ENCODE measurements at places on chromosomes 3 and 15.
A peak's percentile ranks its signal among the peaks of the same experiment; 100 is the strongest.

- peaks cover 3% of the 10 kb centered on the region for H3K4me1 ChIP-seq
- no peaks in the 10 kb centered on the region for H3K36me3 ChIP-seq
- no peaks in the 10 kb centered on the region for H3K27me3 ChIP-seq
- DNase-seq, result no peak
These were observed 88.6 kb upstream of the COL6A5 start for GRCh38 chr3:130256821-130257340.

DNA sequence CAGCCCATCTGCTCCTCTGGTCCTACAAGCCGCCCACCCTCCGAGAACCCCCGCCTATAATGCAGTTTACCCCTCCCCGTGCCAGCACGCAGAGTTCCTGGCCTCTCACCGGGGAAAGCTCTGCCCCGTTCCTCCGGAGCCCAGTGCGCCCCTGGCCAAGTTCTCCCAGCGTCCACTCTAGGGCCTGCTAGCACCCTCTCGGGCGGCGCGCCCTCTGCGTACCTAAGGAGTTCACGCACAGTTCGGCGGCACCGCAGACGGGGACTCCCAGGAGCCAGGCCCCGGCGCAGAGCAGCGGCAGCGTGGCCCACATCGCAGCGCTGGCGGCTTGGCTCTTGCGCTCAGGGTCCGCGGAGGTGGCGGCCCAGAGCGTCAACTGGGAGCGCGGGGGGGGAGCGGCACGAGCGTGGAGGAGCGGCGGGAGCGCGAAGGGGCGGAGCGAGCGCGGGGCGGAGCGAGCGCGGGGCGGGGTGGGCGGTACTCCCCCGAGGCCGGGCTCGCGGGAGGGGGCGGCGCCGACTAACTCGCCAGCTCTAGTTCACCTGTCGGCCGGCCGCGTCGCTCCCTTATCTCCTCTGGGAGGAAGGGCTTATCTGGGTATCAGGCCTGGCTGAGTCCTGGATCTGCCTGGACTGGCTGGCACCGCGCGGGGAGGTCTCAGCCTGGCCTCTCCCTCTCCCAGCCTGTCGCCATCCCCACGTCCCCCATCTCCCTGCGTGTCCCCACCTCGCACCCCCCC lies at the start of gene CTSH:
Gene CTSH (minus strand): TSS at position 378 of the 739 bp plus-strand sequence. CDS start 65 bp downstream, at position 313.
- peak within 1 kb of the TSS; percentile 73 for H3K4me3 ChIP-seq
- peak within 1 kb of the TSS; percentile 80 for H3K27ac ChIP-seq
- peak; percentile 79 for DNase-seq

- H3K4me3 ChIP-seq, result no peak overlapping the region
- H3K36me3 ChIP-seq, result no peaks in the 10 kb centered on the region
- no peaks in the 10 kb centered on the region for H3K4me1 ChIP-seq
- no peaks in the 10 kb centered on the region for H3K27me3 ChIP-seq
- no peak for DNase-seq
These were observed 121.1 kb upstream of the NANOGP8 start for GRCh38 chr15:35206060-35206675.

GRCh38 chr3:183782576-183783276 lies 42.7 kb downstream of the MAP6D1 start:
- no peaks in the 10 kb centered on the region for H3K4me1 ChIP-seq
- no peaks in the 10 kb centered on the region for H3K27me3 ChIP-seq
- no peak for DNase-seq
- H3K36me3 ChIP-seq, result peaks cover 39% of the 10 kb centered on the region
- no peak overlapping the region for H3K27ac ChIP-seq
- no peak overlapping the region for H3K4me3 ChIP-seq

- peaks cover 46% of the 10 kb centered on the region for H3K27me3 ChIP-seq
- H3K36me3 ChIP-seq, result no peaks in the 10 kb centered on the region
- no peak overlapping the region for H3K4me3 ChIP-seq
- DNase-seq, result no peak
- H3K27ac ChIP-seq, result peak overlapping the region; percentile 26
These were observed 3.8 kb upstream of the KCNMB2 start for GRCh38 chr3:178532476-178532875.

DNA sequence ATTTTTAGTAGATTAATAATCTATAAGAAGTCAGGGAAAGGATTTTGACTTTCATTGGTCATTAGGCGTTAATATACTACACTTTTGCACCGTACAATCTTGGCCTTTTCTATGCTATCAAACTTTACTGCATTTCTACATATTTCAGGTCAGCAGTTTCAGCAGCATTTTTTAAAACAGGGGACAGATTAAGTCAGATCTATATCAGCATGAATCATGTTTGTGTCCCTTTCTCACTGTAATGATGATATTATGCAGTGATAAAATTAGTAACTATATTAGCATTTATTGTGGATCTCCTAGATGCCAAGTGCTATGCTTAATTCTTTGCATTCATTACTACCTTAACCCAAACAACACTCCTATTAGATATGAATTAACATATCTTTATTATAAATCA lies 20.3 kb upstream of the AADAC start:
- H3K27ac ChIP-seq, result no peak overlapping the region
- H3K27me3 ChIP-seq, result no peaks in the 10 kb centered on the region
- DNase-seq, result no peak
- H3K4me3 ChIP-seq, result no peak overlapping the region
- H3K36me3 ChIP-seq, result peaks cover 1% of the 10 kb centered on the region

DNA sequence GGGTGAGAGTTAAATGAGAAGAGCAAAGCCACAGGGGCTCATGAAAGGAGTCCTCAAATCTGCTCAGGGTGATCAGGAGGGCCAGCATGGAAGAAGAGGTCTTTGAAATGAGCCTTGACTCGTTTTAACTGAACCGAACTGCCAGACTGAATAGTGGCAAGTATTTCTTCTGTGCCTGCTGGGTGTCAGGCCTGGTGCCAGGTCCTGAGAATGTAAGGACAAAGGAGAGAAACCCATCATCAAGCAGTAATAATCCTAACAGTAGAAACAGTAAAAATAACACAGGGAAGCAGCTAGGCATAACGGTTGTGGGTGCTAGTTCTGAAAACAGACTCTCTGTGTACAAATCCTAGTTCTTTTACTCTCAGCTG lies 40.4 kb upstream of the SMAD3 start:
- H3K4me1 ChIP-seq, result peaks cover 2% of the 10 kb centered on the region
- no peak for DNase-seq
- H3K27me3 ChIP-seq, result peaks cover 10% of the 10 kb centered on the region

- no peak for DNase-seq
- no peaks in the 10 kb centered on the region for H3K27me3 ChIP-seq
- H3K36me3 ChIP-seq, result peaks cover 29% of the 10 kb centered on the region
- no peak overlapping the region for H3K4me3 ChIP-seq
- H3K27ac ChIP-seq, result no peak overlapping the region
These were observed 157.8 kb downstream of the GHSR start for GRCh38 chr3:172290457-172290856.

DNA sequence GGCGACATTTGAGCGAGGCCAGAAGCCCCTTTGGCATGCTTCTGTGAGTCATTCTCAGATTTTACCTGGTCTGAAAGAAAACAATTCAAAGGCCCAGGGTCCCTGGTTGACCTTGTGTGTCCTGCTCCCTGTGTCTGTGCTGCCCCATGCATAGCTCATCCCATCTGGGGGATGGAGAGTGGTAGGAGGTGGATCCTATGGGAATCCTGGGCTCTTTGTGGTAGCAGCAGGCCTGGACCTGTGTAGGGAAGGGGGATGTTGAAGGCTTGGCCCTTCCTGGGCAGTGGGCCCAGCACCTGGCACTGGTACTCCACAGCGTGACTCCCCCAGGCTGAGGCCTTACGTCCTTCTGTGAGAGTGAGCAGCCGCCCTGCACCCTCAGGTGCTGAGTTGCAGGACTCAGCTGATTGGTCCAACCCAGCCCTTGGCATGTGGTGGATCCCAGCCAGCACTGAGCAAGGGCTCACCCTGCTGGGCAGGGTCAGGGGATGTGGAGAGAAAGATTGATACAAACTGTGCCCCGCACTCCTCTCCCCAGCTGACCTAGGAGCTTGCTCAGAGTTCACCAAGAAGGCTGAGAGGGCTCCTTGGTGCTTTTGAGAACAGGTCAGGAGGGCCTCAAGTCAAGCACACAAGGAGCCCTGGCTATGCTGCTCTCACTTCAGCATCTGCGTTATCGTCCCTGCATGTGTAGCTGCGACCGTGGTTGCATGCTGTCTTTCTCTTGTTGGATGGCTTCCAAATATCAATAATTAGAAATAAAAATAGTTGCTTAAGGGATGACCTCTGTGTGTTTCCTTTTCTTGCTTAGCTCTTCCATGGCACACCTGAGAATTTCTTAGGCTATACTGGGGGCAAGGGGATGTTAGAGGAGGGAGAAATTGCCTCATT lies 21.4 kb upstream of the JMJD7 start:
- H3K4me3 ChIP-seq, result no peak overlapping the region
- DNase-seq, result no peak
- H3K27ac ChIP-seq, result peak overlapping the region; percentile 60
- H3K36me3 ChIP-seq, result no peaks in the 10 kb centered on the region
- H3K4me1 ChIP-seq, result no peaks in the 10 kb centered on the region
- no peaks in the 10 kb centered on the region for H3K27me3 ChIP-seq

DNA sequence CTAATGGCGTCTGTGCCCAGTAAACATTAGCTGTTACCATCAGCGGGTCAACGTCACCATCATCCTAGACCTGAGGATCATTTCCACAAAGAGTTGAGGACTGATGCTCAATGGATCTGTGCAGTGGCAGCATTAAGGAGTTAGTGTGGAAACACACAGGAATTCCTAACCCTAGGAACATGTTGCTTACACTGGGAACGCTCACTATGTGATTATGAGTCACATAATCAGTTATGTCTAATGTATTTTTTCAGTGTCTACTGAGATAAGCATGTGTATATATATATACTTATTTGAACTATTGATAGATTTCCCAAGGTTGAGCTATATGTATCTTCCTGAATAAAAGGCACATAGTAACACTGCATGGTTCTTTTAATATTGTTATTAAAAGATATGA lies 19.0 kb downstream of the ARNT2 start:
- no peaks in the 10 kb centered on the region for H3K36me3 ChIP-seq
- H3K4me1 ChIP-seq, result peaks cover 3% of the 10 kb centered on the region
- no peak for DNase-seq
- H3K4me3 ChIP-seq, result no peak overlapping the region

DNA sequence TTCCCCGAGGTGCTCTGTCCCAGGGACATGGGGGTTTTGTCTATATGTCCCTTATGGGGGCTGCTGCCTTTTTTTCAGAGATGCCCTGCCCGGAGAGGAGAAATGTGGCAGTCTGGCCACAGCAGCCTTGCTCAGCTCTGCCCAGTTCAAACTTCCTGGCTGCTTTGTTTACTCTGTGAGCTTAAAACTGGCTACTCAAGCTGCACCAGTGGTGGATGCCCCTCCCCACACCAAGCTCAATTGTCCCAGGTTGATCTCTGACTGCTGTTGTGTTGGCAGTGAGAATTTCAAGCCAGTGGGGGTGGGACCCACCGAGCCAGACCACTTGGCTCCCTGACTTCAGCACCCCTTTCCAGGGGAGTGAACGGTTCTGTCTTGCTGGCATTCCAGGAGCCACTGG lies 188.9 kb downstream of the STXBP5L start:
- no peaks in the 10 kb centered on the region for H3K36me3 ChIP-seq
- H3K4me1 ChIP-seq, result peaks cover 2% of the 10 kb centered on the region
- no peak for DNase-seq
- peak overlapping the region; percentile 62 for H3K27ac ChIP-seq

GRCh38 chr3:73043414-73043813 lies 18.0 kb upstream of the EBLN2 start:
- peaks cover 3% of the 10 kb centered on the region for H3K36me3 ChIP-seq
- H3K27me3 ChIP-seq, result no peaks in the 10 kb centered on the region
- no peak overlapping the region for H3K27ac ChIP-seq
- no peak for DNase-seq
- peaks cover 28% of the 10 kb centered on the region for H3K4me1 ChIP-seq
- no peak overlapping the region for H3K4me3 ChIP-seq

- DNase-seq, result no peak
- H3K36me3 ChIP-seq, result no peaks in the 10 kb centered on the region
- no peak overlapping the region for H3K27ac ChIP-seq
- peaks cover 14% of the 10 kb centered on the region for H3K27me3 ChIP-seq
- no peak overlapping the region for H3K4me3 ChIP-seq
- no peaks in the 10 kb centered on the region for H3K4me1 ChIP-seq
These were observed 20.7 kb downstream of the ITGA11 start for GRCh38 chr15:68411343-68411675.

- no peak overlapping the region for H3K27ac ChIP-seq
- H3K27me3 ChIP-seq, result no peaks in the 10 kb centered on the region
These were observed 85.3 kb upstream of the CFAP20DC start for GRCh38 chr3:59135096-59135495.

DNA sequence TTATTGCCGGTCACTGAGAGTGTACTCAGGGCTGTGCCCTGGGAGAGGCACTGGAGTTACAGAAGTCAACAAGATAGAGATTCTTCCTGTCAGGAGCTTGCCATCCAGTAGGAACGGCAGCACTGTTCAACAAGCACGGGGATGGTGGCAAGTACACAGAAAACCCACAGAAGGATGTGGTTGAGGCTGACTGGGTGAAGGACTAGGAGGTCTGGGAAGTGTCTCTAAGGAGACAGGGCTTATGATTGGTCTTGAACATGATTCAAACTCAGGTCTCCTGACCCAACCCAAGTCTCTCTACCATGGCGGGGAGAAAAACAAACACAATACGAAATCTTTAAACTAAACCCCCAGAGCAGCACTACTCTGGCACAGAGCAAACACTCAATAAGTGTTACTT lies 37.6 kb downstream of the ERICH6 start:
- no peak for DNase-seq
- H3K27me3 ChIP-seq, result peaks cover 8% of the 10 kb centered on the region
- H3K4me1 ChIP-seq, result no peaks in the 10 kb centered on the region
- no peaks in the 10 kb centered on the region for H3K36me3 ChIP-seq

DNA sequence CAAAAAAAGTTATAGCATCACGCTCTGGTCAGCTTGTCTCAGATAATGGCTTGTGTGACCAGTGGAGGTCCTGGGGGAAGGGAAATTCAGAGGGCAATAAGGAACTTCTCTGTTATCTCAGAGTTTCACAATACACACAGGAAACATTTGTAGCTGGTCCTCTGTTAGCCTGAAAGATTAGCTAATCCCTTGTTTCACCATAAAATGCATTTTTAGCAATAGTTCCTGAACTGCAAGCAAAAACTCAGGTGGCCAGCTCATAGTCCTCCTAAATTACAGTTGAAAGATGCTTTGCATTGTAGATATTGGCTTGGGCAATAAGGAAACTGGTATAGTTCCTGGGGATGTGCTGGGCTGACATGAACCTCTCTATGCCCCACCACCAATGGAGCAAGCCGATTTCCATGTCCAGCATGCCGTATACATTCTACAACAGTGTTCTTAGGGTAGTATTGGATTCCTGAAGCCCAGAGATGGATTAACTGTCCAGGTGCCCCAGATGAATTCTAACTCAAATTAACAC lies 141.5 kb upstream of the TBL1XR1 start:
- DNase-seq, result no peak
- H3K27me3 ChIP-seq, result no peaks in the 10 kb centered on the region
- peak overlapping the region; percentile 29 for H3K27ac ChIP-seq
- no peaks in the 10 kb centered on the region for H3K36me3 ChIP-seq

DNA sequence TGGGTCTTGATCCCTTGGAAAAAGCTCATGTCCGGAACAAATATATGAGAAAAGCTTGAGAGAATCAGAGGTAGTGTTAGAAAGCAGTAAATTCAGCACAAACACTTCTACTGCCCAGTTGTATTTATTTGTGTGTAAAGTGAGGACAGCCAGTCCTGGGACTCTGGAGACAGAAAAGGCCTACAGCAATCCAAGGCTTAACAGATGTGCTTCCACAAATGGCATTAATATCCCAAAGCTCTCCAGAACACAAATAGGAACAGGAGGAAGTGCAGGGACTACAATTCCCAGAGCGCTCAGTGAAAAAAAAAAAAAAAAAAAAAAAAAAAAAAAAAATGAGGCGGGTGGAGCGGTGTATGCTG lies 390 bp upstream of the AP2M1 start:
- peaks cover 16% of the 10 kb centered on the region for H3K4me1 ChIP-seq
- H3K27me3 ChIP-seq, result no peaks in the 10 kb centered on the region
- DNase-seq, result no peak
- peak overlapping the region; percentile 76 for H3K27ac ChIP-seq
- peak overlapping the region; percentile 87 for H3K4me3 ChIP-seq
